ENCODE measurements at places on chromosomes 13 and 19. TPM values are rescaled to one million over a fixed set of nuclear protein-coding genes. Genes with fewer than 3 reads are reported as not detected.

GRCh38 chr19:55392820-55393761 lies 7.4 kb downstream of the RPL28 start:
- H3K4me3 ChIP-seq: no peak overlapping the region
- H3K27me3 ChIP-seq: no peaks in the 10 kb centered on the region
- DNase-seq: no peak
- H3K27ac ChIP-seq: no peak overlapping the region

- H3K27ac ChIP-seq: no peak overlapping the region
- H3K27me3 ChIP-seq: no peaks in the 10 kb centered on the region
- DNase-seq: peak; percentile 13
- H3K36me3 ChIP-seq: no peaks in the 10 kb centered on the region
- H3K4me3 ChIP-seq: no peak overlapping the region
Measured at GRCh38 chr13:19184176-19184575, 2.6 kb upstream of the TUBA3C start.

DNA sequence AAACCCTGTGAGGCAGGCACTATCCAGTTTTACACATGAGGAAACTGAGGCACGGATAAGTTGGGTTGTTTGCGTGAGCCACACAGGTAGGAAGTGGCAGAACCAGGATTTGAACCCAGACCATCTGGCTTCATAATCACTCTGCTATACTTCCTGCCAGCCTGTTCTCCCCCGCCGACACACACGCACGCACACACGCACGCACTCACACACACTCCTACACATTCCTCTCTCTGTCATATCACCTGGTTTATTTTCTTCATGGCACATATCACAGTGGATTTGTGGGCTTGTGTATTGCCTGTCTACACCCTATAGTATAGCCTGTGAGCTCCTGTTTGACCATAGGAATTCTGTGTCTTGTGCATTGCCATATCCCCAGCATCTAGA lies 140.0 kb downstream of the SIPA1L3 start:
- H3K4me1 ChIP-seq: no peaks in the 10 kb centered on the region
- H3K27ac ChIP-seq: no peak overlapping the region
- no peaks in the 10 kb centered on the region for H3K36me3 ChIP-seq
- no peak for DNase-seq
- no peak overlapping the region for H3K4me3 ChIP-seq

DNA sequence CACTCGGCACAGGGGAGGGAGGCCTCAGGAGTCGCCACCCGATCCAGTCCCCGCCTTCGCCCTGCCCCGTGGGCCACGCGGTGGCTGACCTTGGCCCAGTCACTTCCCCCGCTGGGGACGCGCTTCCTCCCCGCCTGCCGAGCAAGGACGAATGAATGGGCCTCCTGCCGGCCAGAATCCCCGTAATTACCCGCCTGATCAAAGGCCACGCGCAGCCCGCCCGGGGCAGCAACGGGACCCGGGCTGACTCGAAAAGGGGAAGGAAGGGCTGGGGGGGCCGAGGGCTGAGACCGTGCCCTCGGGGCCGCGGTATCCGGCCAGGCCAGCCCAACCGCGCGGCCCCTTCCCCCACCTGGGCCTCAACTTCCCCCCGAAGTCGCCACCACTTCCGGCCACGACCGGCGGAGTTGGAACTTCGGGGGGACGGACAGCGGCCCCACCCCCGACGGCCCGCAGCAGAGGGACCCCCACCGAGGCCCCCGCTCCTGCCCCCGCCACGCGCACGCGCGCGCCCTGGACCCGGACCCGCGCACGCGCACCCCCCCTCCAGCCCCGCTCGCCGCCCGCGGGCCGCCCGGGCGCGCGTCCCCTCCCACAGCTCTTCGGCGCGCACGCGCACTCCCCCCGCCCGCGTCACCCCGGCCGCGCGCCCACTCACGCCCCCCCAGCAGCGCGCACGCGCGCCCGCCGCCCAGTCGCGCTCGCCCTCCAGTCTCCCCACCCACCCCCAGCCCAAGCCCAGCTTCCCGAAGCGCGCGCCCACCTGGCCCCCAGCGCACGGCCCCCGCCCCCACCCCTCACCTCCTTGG lies 520 bp downstream of the ZNF787 start:
- peak overlapping the region; percentile 88 for H3K27ac ChIP-seq
- peaks cover 38% of the 10 kb centered on the region for H3K4me1 ChIP-seq
- no peaks in the 10 kb centered on the region for H3K36me3 ChIP-seq
- no peaks in the 10 kb centered on the region for H3K27me3 ChIP-seq

GRCh38 chr19:33492090-33492489 lies 29.5 kb downstream of the PEPD start:
- DNase-seq: no peak
- peaks cover 8% of the 10 kb centered on the region for H3K4me1 ChIP-seq
- no peak overlapping the region for H3K4me3 ChIP-seq
- no peaks in the 10 kb centered on the region for H3K36me3 ChIP-seq

DNA sequence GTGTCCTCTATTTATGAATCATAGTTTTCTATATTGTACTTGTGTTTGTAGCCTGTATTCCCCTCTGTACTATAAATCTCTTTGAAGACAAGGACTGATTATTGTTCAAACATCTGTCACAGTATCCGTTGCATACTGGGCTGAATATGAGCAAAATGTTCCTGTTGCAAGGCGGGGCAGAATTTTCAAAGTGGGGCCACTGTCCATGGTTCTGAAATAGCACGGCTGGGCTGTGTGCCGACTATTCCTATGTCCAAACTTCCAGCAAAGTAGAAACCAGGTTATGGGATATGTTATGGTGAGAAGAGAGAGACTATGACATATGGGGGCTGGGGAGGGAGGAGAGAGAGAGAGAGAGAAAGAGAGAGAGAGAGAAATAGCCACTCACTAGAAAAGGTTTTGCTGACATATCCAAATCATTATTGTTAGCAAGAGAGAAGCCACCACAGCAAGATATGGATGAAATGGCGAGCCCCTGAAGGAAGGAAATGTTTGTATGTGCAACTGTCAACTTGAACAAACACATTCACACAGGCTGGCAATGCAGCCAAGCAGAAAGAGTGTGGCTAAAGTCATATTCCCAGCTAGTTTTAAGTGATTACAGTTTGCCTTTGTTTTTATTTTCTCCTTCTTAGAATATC lies 107.0 kb upstream of the GPR12 start:
- no peaks in the 10 kb centered on the region for H3K36me3 ChIP-seq
- H3K4me3 ChIP-seq: no peak overlapping the region
- no peaks in the 10 kb centered on the region for H3K4me1 ChIP-seq
- H3K27ac ChIP-seq: no peak overlapping the region
- DNase-seq: peak; percentile 49

DNA sequence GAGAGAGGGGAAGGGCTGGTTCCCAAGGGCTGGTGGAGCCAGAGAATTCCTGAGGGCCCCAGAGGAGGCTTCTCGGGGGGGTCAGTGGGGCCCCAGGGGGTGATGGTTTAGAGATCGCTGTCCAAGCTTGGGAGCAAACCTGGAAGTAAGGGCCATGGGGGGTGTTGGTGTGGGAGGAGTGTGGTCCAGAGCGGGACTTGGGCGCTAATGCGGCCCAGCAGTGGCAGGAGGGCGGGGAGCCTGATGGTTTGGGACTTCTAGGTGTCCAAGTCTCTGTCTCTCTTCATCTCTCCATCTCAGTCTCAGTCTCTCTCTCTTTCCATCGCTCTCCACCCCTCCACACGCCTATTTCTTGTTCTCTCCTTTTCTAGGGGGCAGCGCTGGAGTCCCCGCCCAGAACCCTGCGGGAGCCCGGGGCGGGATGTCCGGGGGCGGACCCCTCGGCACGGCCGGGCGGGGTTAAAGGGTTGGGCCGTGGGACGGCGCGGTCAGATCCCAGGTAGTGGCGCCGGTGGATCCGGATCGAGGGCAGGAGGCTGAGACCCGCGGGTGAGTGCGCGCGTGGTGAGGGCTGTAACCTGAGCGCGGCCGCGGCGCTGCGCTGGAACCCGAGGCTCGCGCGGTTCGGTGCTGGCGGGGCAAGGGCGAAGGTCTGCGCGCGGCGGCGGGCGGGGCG lies at the start of gene CYP4F22:
Gene CYP4F22, plus strand, starts transcription at position 491 of the 676 bp plus-strand sequence. CDS start 16,812 bp downstream, outside the sequence.
- no peak for DNase-seq
- peak within 1 kb of the TSS; percentile 45 for H3K4me3 ChIP-seq
- H3K27me3 ChIP-seq: no peaks in the 10 kb centered on the region
- H3K36me3 ChIP-seq: no peaks in the 10 kb centered on the region

DNA sequence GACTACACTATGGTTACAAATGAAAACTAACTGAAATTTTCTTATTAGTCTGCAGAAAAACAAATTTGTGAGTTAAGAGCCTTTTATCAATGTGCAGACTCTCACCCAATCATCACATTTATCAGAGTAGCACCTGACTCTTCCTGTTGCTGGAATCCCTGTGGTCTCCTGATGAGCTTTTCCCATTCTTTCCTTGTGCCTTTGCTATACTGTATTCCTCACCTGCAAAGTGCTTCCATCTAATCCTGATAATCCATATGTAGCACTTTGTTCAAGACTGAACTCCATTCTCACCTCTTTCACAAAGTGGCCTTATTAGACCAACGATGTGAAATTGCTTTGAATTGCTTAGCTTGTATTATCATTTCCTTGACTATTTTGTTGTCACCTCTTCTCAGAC lies 225.3 kb downstream of the LHFPL6 start:
- H3K27ac ChIP-seq: no peak overlapping the region
- DNase-seq: no peak
- no peak overlapping the region for H3K4me3 ChIP-seq
- H3K4me1 ChIP-seq: no peaks in the 10 kb centered on the region
- H3K36me3 ChIP-seq: no peaks in the 10 kb centered on the region

- peaks cover 13% of the 10 kb centered on the region for H3K4me1 ChIP-seq
- no peaks in the 10 kb centered on the region for H3K36me3 ChIP-seq
- no peak overlapping the region for H3K4me3 ChIP-seq
- H3K27me3 ChIP-seq: no peaks in the 10 kb centered on the region
- no peak for DNase-seq
Measured at GRCh38 chr19:4737955-4738600, 14.4 kb upstream of the DPP9 start.

DNA sequence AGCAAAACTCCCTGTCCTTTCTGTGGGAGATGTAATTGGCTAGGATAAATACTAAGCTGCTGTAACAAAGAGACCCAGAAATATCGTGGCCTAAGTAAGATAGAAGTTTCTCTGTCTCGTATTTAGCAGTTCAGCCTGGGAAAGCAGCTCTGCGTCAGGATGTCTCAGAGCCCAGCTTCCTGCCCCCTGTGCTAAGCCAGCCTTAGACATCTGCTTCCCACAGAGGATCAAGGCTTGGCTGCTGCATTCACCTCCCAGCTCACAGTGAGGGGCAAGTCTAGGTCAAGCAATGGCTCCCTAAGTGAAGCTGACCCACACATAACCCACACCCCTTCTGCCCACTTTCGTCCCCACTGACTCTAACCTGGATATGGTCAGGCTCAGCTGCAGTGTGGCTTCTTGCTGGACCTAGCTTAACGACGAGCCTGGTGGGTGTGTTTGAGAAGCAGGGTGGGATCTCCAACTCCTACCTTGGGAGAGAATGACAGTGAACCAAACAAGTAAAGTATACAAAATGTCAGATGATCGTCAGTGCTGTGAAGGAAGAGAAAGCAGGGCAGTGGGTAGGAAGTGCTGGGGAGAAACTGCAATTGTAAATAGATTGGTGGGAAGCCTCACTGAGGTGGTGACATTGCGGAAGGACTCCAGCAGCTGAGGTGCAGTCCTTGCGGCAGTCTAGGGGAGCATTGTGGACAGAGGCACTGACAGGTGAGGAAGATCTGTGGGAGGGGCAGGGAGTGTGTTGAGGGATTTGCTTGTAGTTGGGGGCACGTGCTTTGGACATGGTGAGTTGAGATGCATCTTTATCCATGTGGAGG lies 82.9 kb downstream of the TNFRSF19 start:
- H3K27me3 ChIP-seq: no peaks in the 10 kb centered on the region
- H3K36me3 ChIP-seq: no peaks in the 10 kb centered on the region
- H3K27ac ChIP-seq: no peak overlapping the region
- H3K4me1 ChIP-seq: peaks cover 14% of the 10 kb centered on the region
- DNase-seq: no peak

- no peak overlapping the region for H3K4me3 ChIP-seq
- H3K27me3 ChIP-seq: no peaks in the 10 kb centered on the region
- H3K27ac ChIP-seq: no peak overlapping the region
- no peaks in the 10 kb centered on the region for H3K36me3 ChIP-seq
- no peaks in the 10 kb centered on the region for H3K4me1 ChIP-seq
- DNase-seq: no peak
Measured at GRCh38 chr13:71618159-71618558, 248.8 kb downstream of the DACH1 start.

DNA sequence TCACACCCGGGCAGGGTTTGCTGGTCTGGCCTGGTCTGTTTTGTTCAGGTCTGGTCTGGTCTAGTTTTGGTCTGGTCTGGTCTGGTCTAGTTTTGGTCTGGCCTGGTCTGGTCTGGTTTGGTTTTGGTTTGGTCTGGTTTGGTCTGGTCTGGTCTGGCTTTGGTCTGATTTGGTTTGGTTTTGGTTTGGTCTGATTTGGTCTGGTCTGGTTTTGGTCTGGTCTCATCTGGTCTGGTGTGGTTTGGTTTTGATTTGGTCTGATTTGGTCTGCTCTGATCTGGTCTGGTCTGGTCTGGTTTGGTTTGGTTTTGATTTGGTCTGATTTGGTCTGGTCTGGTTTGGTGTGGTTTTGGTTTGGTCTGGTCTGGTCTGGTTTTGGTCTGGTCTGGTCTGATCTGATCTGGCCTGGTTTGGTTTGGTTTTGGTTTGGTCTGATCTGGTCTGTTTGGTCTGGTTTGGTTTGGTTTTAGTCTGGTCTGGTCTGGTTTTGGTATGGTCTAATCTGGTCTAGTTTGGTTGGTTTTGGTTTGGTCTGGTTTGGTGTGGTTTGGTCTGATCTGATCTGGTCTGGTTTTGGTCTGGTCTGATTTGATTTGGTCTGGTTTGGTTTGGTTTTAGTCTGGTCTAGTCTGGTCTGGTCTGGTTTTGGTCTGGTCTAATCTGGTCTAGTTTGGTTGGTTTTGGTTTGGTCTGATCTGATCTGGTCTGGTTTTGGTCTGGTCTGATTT lies 14.4 kb upstream of the F2RL3 start:
- no peaks in the 10 kb centered on the region for H3K27me3 ChIP-seq
- no peak overlapping the region for H3K4me3 ChIP-seq
- no peak for DNase-seq
- H3K27ac ChIP-seq: peak overlapping the region; percentile 23

DNA sequence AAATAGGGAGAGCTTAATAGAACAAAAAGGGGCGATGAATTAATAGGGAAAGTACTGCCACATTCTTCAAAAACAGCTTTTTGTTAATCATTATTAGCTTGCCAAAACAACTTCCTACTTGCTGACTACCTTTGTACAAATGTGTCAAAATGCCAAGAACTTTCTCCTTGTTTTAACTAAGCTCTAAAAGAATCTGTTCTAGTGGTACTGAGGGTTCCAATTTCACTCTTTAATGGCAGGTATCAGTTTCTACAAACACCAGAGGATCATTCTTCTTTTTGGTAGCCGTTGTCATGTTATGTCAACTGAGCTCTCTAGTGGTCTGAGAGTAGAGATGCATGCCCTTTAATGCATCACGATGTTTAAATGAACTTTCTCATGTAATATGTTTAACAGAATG lies 29.4 kb upstream of the FBXL3 start:
- DNase-seq: no peak
- no peak overlapping the region for H3K27ac ChIP-seq
- H3K36me3 ChIP-seq: no peaks in the 10 kb centered on the region

Gene ATXN8OS
- total RNA-seq: not detected

Gene GRIK5
- 87.4 TPM for total RNA-seq

Gene IL11
- 2.1 TPM for total RNA-seq

Gene KLK14
- total RNA-seq: not detected

Gene ATP12A
- total RNA-seq: 1.2 TPM
